ENCODE measurements at places on chromosomes 1 and 21.
A peak's percentile ranks its signal among the peaks of the same experiment; 100 is the strongest.

- DNase-seq = no peak
Measured at GRCh38 chr1:236129306-236129705, 13.0 kb upstream of the GPR137B start.

GRCh38 chr1:113930499-113931161 lies 1.5 kb downstream of the HIPK1 start:
- DNase-seq = peak; percentile 60

DNA sequence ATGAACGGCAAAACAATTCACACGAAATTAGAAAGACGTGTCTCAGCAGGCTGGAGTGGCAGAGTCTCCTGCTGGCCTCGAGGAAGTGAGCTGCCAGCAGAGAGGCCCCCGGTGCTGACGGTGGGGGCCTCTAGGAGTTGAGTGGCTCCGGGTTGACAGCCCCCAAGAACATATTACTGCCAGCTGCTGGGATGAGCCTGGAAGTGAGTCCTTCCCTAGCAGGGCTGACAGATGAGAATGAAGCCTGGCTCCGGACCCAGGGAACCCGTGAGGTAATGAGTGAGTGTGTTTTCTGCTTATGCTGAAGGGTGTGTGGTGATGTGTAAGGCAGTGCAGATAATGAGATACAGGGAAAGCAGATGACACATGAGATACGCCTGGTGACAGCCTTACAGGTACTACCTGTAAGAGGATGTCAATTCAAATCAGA lies 23.5 kb upstream of the LRRC47 start:
- no peak for DNase-seq

DNA sequence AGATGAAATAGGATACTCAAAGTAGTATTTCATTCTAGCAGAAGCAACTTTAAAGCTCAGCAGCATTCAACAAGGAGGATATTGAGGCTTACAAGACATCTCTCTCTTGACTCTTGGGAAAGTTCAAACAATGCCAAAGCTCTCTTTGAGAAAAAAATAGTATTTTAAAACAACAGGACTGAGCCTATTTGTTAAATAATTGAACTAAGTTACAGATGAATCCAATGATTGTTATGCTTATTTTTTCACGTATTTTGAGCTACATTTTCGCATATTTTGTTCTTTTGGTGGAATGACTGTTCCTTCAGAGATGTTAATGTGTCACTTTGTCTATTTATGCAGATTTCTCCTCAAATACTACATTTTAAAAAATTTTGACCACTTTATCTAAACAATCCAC lies 200.7 kb downstream of the KCTD3 start:
- DNase-seq = no peak

GRCh38 chr1:233375653-233376052 lies 48.1 kb downstream of the MAP3K21 start:
- no peak for DNase-seq

- no peak for DNase-seq
Measured at GRCh38 chr1:67440339-67440738, 10.1 kb upstream of the SERBP1 start.

- DNase-seq = no peak
Measured at GRCh38 chr1:205260948-205261732, 33.4 kb downstream of the TMCC2 start.

- DNase-seq = no peak
Measured at GRCh38 chr1:59693406-59693805, 121.3 kb upstream of the HOOK1 start.

GRCh38 chr1:16998589-16998988 lies 13.1 kb downstream of the ATP13A2 start:
- DNase-seq = no peak

GRCh38 chr1:165828103-165828668 lies 772 bp downstream of the UCK2 start:
- DNase-seq = peak; percentile 37

DNA sequence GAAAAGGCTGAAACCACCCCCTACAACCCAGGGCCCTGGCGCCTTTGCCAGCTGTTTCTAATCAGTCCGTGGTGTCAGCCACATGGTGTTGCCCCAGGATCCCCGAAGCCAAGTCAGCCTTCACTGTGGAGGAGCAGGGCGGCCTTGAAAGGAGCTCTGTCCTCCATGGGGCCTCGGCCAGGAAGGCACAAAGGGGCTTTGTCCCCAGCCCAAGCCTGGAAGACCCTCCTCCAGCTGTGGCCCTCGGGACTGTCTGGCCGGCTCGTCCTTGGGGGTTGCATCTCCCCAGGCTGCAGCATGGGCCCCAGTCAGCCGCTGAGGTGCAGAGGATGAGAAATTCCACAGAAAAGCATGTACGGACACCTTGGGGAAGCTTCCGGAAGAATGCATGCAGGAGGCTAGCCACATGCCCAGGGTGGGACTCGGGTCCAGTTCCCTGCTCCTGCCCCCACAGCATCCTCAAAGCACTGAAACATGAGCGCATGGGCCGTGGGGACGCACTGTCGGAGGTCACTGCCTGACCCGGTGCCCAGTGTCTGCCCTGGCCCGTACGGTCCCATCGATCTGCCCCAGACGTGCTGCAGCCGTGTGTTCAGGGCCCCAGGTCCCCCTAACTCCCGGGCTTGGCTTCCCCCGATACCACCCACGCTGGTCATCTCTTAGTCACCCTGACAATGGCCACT lies 38.6 kb upstream of the POFUT2 start:
- DNase-seq = no peak

DNA sequence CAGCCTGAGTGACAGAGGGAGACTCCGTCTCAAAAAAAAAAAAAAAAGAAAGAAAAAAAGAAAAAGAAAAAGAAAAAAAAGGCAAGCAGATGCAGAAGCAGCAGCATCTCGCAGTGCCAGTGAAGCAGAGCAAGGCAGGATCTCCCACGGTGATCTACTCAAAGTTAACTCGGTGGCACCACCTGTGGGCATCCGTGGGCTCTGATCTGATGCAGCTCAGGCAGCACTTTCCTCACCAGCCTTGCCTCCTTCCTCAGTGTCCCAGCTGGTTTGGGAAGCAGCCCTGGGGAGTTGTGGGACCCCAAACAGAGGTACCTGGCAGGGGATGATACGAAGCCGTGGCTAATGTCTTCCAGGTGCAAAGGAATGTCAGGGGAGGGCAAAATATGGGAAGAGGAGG lies 104.3 kb upstream of the KRTAP19-8 start:
- no peak for DNase-seq

DNA sequence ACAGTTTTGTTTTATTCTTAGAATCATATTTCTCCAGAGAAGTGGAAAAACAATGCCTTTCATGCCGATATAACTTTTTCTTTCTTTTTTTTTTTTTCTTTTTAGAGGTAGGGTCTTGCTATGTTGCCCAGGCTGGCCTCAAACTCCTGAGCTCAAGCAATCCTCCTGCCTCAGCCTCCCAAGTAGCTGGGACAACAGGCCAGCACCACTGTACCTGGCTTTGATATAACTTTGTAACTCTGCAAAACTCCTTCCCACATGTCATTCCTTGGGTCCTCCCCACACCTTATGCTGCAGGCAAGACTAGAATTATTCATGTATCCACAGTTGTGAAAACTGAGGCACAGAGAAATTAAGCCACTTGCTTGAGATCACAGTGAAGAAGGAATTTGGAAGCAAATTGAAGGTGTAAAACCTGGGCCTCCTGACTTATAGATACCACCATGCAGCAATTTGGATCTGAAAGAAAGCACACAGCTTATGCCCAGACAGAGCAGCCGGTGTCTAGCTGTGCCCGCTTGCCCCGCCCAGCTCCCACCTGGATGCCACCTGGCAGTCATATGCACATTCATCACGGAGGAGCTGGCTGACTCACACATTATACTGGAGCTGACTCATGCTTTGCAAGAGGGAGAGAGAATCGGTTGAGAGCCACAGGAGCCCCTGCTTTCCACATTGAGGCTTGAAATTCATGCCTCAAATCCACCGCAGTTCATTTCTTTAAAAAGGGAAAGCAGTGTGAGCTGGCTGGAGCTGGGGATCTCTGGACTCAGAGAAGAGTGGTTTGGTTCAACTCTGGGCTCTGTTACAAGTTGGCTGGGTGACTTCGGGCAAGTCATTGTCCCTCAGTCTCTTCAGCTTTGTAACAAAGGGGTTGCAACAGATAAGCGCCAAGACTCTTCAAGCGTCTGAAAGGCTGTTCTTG lies 8.3 kb upstream of the SLC2A1 start:
- no peak for DNase-seq

GRCh38 chr1:160789702-160790611 lies 6.0 kb upstream of the LY9 start:
- no peak for DNase-seq

GRCh38 chr1:94693029-94693428 lies 127.1 kb upstream of the SLC44A3 start:
- no peak for DNase-seq

DNA sequence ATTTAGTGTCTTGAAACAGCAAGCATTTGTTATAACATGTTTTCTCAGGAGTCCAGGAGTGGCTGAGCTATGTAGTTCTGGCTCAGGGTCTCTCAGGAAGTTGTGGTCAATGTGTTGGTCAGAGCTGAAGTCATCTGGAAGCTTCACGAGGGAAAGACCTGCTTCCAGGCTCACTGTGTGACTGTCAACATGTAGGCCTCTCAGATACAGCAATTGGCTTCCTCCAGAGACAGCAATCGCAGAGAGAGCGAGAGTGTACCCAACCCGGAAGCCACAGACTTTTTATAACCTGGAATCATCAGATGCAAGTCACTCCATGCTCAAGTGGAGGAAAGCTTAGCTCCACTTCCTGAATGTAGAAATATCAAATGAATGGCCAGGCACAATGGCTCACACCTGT lies 40.9 kb downstream of the TNFRSF9 start:
- no peak for DNase-seq

- no peak for DNase-seq
Measured at GRCh38 chr1:59422921-59423575, 126.2 kb downstream of the FGGY start.

GRCh38 chr1:55359611-55360010 lies 144.4 kb upstream of the USP24 start:
- no peak for DNase-seq

GRCh38 chr1:164559342-164560051 lies 513 bp downstream of the PBX1 start:
- DNase-seq = no peak

GRCh38 chr1:156813750-156814570 lies 2.7 kb downstream of the SH2D2A start:
- DNase-seq = peak; percentile 57

DNA sequence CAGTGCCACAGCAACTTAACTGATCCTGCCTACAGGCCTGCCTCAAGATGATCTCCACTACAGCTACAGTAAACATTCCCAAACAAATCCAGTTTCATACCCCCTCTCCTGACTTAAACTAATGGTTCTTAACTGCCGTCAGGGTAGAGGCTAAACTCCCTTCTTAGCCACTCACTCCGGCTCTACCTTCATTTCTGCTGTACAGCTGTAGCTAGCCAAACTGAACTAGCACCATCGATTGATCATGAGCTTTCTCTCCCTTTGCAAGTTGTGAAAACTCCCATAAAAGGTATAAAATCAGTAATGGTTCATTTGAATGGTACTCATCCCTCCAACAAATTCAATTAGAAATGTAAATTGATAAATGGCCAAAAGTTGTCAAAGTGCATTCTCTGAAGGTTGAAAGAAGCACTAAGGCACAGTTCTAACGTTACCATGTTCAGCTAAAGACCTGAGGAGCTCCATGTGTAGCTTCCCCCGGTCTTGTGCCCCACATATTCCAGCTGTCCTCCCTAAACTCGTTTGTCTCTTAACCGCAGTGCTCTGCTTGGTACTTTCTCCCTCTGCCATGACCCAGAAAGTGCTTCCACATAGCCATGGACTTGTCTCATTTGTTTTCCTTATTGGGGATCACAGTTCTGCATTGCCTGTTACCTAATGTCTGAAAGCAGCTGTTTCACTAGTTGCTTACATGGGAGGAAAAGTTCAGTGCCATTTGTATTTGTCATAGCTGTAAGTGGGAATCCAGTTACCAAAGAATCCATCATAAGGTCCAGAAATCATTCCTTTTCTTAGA lies 49.8 kb downstream of the DHX9 start:
- DNase-seq = no peak

- DNase-seq = no peak
Measured at GRCh38 chr1:170085091-170085490, 10.6 kb upstream of the KIFAP3 start.

- DNase-seq = no peak
Measured at GRCh38 chr21:20169812-20170576, 828.2 kb upstream of the NCAM2 start.

GRCh38 chr1:234849832-234850231 lies 239.9 kb upstream of the IRF2BP2 start:
- no peak for DNase-seq

GRCh38 chr1:43135857-43136781 lies 36.0 kb downstream of the EBNA1BP2 start:
- no peak for DNase-seq

DNA sequence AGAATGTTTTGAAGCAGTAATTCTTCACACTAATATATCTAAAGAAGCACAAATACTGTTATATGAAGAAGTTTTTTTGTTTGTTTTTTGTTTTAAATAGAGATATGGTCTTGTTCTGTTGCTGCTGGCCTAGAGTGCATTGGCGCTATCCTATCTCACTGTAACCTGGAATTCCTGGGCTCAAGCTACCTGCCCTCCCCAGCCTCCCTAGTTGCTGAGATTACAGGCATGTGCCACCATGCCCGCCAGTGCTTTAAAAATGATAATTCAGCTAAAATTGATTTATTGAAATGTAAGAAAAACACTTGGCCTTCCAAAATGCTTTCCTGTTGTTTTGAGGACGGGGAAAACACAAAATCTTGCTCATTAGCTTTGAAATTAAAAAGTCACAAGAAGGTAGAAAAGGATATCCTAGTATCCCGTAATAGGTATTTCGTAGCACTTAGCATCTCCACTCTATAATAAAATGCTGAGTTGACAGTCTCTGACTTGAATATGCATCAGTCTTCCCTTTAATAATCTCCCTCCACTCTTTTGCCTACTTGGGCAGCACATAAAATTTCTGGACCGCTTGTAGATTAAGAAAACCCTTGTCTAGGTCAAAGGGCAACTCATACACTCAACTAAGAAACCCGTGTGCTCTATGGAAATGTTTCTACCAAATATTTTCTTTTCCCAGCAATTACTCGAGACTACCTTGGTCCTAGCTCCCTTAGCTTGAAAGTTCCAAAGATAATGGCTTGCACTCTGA lies 1.3 kb downstream of the SCYL3 start:
- no peak for DNase-seq

GRCh38 chr1:79848316-79848715 lies 841.8 kb upstream of the ADGRL4 start:
- DNase-seq = no peak

GRCh38 chr1:231827337-231828105 lies 200.9 kb downstream of the DISC1 start:
- no peak for DNase-seq

All from stimulated activated CD4-positive, alpha-beta T cell treated with anti-CD3 and anti-CD28 coated beads, Interleukin-2, amount 100 ng/mL, for 48 hours (primary cell).